ENCODE measurements at places on chromosomes 3 and 15.

GRCh38 chr15:34102175-34102925 is 467 bp downstream of the PGBD4 start:
- DNase-seq: no peak

DNA sequence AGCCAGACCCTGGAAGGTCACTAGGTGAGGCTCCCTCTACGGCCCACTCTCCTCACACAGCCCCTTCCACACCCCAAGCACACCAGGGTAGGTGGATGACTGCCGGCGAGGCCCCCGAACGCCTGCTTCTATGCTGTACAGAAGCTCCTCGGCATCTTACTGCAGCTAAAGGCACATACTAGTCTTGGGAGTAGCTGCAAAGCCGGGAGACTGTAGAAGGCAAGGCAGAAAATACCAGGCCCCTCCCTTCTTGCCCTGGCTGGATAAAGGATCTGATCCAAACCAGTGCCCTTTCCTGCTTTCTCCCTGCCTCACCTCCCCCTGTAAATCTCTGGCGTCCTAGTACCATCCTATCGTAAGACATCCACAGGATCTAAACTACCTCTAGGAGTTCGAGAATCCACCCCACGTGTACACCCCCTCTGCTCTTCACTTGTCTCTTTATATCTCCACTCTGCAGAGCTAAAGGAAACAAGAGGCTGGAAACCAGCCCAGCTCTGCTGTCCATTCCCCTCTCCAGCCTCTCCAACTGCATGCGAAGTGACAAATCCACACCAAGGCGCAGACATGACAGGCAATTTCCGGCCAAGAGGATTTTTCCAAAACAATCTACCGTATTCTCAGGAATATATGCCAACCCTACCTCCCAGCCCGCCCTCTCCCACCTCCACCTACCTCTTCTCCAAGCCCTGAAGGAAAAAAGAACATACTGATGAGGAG is 11.8 kb downstream of the TNK2 start:
- DNase-seq: peak; percentile 60

- no peak for DNase-seq
Observed at GRCh38 chr3:137669519-137670060, 94.5 kb upstream of the SOX14 start.

GRCh38 chr3:31289584-31289983 is 243.1 kb upstream of the STT3B start:
- no peak for DNase-seq

DNA sequence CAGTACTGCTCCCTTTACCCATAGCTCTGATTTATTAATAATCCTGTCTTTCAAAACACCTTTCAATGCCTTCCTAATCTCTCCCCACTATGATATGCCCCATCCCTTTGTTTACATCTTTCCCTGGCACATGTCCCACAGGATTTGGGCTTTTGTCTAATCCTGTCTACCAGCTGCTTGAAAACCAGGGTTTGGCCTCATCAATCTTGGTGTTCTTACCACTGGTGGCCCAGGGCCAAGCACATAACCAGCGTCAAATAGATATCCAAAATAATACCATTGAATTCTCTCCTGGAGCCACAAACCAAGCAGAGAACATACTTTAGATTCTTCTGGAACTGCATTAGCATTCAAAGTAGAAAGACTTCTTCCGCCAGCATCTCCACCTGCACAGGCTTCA is 104.8 kb upstream of the PPP2R3A start:
- no peak for DNase-seq

- DNase-seq: no peak
Observed at GRCh38 chr3:180571831-180572598, 29.9 kb upstream of the TTC14 start.

- DNase-seq: no peak
Observed at GRCh38 chr3:154758109-154758868, 321.8 kb upstream of the MME start.

GRCh38 chr15:58046467-58046866 is 19.0 kb downstream of the ALDH1A2 start:
- no peak for DNase-seq

GRCh38 chr3:149267565-149267964 is 45.9 kb upstream of the CP start:
- DNase-seq: no peak

DNA sequence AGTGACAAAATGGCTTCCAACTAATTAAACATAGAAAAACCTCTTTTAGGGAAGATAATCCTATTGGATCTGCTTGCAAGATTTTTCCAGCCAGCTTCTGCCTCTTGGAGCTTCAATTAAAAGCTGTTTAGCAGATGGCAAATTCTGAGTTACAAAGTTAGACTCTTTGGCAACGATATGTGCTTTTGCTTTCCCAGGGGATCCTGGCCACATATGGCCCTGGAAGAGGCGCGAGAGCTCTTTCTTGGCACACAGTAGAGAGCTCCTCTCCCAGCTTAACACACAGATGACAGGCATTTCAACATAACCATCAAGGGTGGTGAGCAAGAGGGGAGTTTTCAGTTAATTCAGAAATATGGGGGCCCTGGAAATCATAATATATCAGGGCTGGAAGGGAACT is 41.6 kb upstream of the GALNT15 start:
- DNase-seq: no peak

- peak; percentile 84 for DNase-seq
Observed at GRCh38 chr15:72319360-72319984, 485 bp downstream of the CELF6 start.

GRCh38 chr3:127707851-127708411 is 35.2 kb downstream of the ABTB1 start:
- no peak for DNase-seq

- no peak for DNase-seq
Observed at GRCh38 chr15:36832774-36833463, 253.5 kb downstream of the CDIN1 start.

DNA sequence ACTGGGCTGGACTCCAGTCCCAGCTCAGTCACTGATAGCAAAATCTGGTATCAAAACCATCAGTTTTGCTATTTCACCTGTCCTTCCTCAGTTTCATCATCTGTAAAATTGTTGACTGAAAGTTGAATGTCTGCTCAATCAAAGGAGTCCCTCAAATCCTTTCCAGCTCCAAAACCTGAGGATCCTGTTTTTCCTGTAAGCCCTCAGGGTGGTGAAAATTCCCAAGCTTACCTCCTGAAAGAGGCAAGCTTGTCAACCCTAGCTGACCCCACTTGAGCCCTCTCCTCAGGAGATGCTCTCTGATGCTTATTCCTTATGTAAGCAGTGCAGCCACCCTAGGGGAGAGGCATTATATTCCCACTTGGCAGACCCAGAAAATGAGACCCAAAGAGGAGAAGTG is 82.6 kb downstream of the HMG20A start:
- DNase-seq: no peak

GRCh38 chr15:44102675-44103254 is 92.3 kb downstream of the FRMD5 start:
- no peak for DNase-seq

DNA sequence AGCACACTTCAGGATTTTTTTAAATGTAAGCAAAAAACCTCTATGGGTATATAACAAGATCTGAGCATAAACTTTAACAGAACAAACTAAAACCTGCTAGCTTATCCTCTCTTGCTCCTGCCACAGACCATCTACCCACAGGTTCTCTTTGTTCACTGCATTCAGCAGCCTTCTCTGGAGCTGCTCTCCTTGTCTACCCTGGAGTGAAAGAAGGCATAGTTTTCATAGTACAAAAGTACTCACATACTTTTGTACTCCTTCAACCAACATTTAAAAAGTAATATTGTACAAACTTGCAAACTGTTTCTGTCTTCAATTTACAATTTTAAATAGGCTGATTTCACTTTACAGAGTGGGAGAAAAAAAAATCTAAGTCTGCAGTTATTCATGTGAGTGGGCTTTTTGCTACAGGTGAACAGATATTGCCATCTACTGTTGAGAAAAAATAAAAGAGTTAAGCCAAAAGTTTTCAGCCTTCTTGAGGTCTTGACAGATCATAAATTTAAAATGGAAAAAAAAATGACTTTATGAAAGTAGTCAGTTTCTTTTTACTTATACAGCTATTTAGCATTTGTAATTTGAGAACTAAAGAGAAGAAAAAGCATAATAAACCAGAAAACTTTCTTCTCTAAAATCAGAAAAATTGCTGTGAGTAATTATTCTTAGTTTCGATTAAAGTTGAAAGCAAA is 20.4 kb downstream of the TERC start:
- DNase-seq: no peak

DNA sequence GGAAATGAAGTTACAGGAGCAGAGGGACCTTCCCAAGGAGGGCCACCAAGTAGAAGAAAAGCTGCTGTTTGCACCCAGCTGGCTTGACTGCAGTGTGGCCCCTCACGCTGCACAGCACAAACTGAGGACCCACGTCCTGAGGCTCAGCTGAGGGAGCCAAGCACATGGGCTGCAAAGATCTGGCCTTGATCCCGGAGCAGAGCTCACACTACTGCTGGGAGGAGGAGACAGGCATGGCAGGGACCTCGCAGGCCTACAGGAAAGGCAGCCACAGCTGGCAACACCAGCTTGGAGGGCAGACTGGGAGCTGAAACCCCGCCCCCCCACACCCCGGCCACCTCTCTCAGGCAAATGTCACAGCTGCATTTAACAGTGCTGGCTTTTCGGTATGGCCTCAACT is 39.7 kb downstream of the KLHL25 start:
- DNase-seq: peak; percentile 81

GRCh38 chr3:187997946-187998561 is 155.9 kb upstream of the LPP start:
- no peak for DNase-seq

- DNase-seq: no peak
Observed at GRCh38 chr3:180871901-180872300, 40.6 kb upstream of the FXR1 start.

GRCh38 chr3:66302288-66302687 is 81.5 kb downstream of the SLC25A26 start:
- no peak for DNase-seq

DNA sequence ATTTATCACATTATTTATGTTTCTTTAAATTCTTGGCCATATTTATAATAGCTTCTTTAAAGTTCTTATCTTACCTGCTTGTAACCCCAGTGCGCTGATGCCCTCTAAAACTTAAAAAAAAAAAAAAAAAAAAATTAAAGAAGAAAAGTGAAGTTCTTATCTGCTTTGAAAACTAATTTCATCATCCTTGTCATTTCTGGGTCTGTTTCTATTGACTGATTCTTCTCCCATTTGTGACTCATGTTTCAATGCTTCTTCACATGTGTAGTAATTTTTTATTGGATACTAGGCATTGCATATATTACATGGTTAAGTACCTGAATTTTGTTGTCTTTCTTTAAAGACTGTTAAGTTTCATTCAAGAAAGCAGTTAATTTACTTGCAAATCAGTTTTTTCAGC is 3.4 kb upstream of the SEC22A start:
- no peak for DNase-seq

DNA sequence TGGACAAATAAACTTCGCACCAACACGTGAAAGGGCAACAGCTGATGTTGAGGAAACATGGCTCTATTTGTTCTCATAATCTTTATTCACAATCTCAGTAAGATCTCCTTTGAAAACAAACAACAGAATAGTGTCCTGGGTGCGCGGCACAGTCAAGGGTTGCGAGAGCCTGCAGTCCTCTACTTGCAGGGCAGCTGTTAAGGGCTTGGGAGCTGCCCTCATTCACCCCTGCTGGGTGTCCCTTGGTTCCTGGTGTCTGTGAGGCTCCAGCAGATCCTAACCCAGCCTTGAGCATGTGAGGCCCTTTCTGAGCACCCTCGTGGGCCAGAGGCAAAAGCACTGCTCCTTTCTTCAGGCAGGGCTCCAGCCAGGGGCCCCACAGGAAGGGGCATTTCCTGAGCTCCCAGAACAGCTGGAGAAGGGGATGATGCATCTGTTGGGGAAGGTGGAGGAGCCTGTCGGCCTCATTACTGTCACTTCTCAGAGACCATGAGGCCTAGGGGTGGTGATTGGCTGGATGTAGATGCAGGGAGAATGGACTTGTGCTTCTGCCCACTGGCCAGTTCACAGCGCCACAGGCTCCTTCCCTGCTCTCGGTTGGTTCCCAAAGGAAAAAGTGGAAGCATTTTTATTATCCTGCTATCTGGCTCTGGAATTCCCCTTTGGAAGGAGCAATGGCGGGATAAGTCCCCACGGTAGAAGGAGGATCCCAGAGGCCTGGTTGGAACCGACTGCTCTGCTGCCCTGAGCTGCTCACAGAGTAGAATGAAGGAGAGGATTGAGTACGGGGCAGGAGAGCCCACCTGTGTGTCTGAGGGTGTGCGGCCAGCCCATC is 51.9 kb upstream of the KLF13 start:
- DNase-seq: no peak

DNA sequence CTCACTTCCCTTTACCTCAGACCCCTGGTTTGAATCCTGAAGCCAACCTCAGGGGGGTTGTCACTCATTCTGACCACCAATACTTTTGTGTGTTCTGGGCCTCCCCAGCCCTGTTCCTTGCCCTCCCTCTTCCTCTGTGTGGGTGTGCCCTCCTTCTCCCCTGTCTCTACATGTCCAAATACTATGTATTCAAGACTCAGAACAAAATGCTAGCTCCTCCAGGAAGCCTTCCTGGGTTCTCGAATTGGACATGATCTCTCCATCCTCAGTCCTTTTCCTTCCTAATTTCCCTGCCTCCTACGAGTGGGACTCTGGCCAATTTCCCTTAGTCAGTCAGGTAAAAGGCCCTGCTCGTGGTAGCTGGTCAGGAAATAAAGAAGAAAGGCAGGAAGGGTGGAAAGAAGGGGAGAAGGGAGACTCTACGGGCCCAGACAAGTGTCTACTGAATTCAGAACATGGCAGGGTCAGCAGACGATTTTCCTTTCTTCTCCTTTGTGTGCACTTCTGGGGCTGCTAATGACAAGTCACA is 79.7 kb downstream of the BDH1 start:
- DNase-seq: no peak

DNA sequence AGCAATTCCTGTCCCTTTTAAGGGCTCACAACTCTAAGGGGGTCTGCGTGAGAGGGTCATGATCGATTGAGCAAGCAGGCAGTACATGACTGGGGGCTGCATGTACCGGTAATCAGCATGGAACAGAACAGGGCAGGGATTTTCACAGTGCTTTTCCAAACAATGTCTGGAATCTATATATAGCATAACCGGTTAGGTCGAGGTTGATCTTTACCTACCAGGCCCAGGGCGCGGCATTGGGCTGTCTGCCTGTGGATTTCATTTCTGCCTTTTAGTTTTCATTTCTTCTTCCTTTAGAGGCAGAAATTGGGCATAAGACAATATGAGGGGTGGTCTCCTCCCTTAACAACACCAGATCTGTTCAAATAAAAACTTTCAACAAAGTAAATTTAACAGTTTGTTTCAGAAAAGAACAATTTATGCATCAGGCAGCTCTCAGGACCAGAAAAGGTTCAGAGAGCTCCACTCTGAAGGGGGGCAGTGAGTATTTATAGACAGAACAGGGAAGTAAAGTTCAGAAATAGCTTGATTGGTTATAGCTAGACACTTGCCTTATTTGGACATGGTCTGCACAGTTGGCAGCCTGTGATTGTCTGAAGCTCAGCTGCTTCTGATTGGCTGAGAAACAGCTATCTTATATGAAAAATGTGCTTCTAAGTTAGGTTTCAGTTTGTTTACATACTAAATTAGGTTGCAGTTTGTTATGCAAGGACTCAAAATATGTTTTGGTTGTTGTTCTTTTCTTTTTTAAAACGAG is 17.2 kb upstream of the B4GALT4 start:
- DNase-seq: no peak
